COR-L47 (cell line): ENCODE measurements at places on chromosomes 11 and 22.
A peak's percentile ranks its signal among the peaks of the same experiment; 100 is the strongest.

DNA sequence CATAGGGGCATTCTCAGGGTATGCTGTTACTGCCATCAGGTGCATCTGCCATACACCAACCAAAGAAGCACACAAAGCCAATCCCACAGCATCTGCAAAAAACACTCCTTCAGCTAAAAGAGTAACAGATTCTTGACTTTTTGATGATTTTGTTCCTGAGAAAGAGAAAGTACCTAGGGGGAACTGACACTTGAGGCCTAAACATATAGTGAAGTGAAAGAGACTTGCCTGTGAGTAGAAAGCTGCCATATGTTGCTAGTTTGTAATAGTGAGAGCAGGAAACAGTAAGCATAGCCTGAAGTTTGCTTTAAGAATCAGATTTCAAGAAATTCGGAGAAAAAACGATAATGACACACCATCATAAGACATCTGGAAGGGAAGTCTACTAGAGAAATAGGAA is 97.9 kb upstream of the CTSC start:
- DNase-seq = no peak

DNA sequence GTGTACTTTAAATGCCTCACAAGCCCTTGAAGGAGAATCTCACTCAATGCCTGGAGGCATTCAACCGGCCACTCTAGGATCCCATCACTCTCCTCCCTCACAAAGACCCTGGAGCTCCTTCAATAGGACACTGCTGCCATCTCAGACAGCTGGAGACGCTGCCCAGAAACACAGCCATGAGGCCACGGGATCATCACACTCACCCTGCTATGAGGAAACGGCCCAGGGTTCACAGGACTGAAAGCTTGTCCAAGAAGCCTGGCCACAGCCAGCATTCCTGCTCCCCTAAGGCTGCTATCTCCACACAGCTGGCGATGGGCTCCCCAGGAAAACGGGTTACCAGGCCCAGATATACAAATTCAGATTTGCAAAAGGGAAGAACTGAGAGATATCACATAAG is 13.2 kb downstream of the CARS1 start:
- no peak for DNase-seq

DNA sequence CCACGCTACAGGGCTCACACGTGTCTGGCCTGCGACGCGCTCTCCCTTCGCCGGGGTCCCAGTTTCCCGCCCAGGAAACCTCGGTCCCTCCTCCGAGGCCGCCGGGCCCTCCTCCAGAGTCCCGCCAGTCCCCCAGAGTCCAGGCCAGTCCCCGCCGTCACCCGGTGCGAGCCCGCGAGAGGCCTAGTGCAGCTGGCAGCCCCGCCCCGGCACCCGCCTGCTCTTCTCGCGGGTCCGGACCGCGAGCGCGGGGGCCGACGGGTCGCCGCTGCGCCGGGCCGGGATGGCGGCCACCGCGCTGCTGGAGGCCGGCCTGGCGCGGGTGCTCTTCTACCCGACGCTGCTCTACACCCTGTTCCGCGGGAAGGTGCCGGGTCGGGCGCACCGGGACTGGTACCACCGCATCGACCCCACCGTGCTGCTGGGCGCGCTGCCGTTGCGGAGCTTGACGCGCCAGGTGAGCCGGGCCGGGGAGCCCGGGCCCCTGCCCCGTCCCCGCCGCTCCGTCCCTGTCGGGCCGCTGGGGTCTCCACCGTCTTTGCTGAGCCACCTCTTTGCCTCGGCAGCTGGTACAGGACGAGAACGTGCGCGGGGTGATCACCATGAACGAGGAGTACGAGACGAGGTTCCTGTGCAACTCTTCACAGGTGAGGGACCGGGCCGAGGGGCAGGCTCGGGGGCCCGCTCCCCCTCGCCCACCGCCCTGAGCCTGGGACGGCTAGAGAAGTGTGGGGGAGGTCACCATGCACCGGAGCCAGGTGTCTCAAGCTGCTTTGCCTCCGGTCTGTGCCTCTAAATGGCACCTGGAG is at the start of gene PTPMT1:
PTPMT1 (plus strand) TSS at position 260 of the 809 bp plus-strand sequence; CDS start at position 284, 24 bp downstream.
- peak; percentile 62 for DNase-seq

GRCh38 chr11:45252134-45252856 is 33.8 kb downstream of the SYT13 start:
- peak; percentile 15 for DNase-seq

GRCh38 chr11:46247659-46248058 is 29.8 kb upstream of the CREB3L1 start:
- peak; percentile 86 for DNase-seq

- DNase-seq = no peak
Measured at GRCh38 chr11:1647901-1648652, 18.5 kb downstream of the KRTAP5-5 start.

DNA sequence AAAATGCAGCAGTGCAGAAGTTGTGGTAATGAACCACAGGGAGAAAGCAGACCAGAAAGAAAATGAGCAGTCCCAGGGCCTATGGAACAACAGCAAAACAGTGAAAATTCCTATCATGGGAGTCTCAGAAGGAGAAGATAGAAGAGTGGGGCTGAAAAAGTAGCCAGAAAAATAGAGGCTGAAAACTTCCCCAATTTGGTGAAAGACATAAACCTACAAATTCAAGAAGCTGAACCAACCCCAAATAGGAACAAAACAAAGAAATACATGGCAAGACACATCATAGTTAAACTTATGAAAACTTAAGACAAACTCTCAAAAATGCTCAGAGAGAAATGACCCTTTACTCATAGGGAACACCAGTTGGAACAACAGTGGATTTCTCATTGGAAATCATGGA is 11.4 kb downstream of the FGF19 start:
- DNase-seq = no peak

DNA sequence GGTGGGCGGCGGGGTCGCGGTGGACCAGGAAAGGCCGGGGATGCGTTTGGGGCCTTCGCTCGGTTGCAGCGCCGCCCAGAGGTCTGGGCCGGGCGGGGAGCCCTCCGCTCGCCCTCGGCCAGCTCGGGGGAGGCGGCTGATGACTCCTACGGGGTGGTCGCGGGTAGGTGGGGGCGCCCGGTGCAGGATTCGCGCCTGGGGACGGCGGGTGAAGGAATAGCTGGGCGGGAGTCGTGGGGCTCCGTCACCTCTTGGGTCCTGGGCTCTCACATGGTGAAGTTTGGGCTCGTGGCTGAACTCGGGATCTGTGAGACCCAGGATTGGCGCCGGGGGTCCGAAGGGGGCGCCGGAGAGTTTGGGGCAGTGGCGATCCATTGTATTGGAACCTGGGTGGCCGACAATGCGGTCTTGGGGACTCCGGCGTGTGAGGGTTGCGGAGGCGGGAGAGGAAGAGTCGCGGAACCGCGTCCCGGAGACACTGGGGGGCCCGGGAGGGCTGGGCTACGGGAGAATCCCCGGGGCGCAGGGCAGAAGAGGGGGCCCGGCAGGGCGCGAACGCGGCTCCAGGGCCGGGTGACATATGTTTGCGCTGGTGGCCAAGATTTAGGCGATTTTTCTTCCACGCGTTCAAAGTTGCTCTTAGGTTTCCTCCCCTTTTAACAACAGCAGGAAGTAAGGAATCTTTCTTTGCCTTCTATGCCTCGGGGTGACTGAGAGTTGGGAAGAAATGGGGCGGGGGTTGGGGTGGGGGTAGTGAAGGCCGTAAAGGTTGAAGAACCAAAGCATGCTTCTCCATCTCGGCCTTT is 935 bp downstream of the QSER1 start:
- peak; percentile 45 for DNase-seq

DNA sequence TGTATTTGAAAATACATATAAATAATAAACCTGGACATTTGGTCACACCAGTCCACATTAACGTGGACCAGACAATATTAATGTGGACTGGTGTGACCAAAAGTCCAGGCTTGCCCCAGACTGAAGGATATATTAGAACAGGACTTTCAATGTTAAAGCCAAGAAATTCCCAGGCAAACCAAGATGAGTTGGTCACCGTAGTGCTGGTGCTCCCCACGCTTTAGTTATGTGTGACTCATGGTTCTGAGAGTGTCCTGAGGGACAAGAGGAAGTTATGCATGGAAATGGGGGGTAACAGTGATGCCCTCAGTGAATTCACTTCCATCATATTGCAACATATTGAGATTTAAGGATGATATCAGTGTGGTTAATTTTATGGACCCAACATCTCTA is 31.4 kb downstream of the POU2AF1 start:
- no peak for DNase-seq

DNA sequence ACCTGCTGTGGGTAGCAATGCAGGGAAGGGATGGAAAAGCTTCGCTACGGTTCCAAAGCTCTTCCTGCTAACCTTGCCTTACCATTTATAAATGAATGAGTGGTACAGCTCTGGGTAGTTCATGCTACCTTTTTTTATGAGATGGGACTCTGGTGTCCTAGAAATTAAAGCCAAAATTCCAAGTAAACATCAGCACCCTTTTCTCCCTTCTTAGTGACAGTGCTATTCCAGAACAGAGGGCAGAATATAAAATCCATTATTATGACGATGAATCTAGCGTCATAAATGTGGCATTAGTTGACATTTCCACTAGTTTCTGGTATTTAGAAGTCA is 447 bp upstream of the SVIP start:
- DNase-seq = no peak

GRCh38 chr22:47281126-47282106 is 519.0 kb downstream of the TBC1D22A start:
- no peak for DNase-seq

DNA sequence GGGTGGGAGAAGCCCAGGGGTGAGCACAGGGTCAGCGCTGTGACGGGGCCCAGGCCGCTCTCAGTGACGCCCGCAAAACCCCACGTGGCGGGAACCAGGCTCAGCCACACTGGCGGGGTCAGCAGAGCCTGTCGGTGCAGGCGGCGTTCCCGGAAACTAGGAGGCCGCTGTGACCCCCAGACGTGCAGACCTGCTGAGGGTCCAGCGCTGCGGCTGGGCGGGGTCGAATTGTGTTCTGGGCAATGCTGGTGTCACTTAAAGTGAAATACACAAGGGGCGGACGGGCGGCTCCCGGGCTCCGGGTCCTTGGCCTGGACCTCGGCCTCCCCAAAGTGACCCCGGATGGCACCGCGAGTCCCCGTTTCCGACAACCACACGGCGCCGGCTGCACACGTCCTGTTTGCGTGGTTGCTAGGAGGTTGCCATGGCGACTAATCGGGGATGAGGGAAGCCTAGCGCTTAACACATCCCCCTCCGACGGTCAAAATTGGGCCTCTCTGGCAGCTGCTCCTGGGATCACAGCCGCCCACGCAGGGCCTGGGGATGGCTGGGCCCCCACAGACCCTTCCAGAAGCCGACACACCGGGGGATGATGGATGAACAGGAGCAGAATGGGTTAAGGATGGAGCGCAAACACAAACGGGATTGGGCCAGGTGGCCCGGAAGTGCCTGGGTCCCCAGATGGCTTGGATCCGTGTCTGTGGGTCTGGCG is 81.7 kb upstream of the PRR5 start:
- DNase-seq = peak; percentile 92

GRCh38 chr11:96875712-96876111 is 485.9 kb downstream of the JRKL start:
- no peak for DNase-seq

DNA sequence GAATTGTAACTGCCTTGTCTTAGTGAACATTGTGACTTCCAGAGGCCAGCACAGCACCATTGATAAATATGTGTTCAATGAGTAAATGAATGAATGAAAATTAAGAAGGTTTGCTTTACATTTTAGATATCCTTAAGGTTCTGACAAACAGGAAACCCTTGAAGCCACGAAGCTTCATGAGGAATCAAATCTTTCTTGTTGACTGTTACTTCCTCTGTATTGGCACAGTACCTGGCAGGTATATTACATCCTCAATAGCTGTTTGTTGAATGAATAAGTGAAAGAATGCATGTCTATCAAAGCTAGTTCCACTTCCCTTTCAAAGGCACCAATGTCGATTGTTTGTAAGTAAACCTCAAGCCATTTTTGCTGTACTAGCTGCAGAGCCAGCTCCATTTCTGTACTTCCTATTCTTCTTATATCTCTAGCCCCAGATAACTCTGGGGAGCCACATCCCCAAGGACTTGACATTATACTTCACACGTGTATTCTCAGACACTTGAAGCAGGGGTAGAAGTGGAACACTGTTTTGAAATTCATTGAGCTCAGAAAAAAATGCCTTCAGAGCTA is 140.3 kb upstream of the RAG2 start:
- no peak for DNase-seq

- DNase-seq = no peak
Measured at GRCh38 chr11:128908391-128909246, 17.5 kb downstream of the KCNJ5 start.

GRCh38 chr11:126512251-126512650 is 156.8 kb downstream of the ST3GAL4 start:
- DNase-seq = no peak

DNA sequence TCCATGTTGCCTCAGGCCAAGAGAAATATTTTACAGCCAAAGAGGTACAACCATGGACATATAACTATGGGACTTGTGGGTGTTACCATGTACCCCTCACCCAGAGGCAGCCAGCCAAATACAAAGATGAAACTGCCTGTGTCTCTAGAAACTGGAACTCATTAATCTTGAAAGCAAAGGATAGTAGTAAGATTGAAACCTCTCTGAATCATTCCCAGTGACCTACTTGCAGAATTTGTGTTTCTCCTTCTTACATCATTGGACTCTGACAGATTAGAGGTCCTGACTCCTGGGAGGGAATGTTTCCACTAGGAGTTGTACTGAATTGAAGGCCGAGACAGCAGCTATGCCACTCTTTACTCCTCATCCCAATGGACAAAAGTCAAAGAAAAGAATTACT is 257.4 kb upstream of the UBASH3B start:
- no peak for DNase-seq

DNA sequence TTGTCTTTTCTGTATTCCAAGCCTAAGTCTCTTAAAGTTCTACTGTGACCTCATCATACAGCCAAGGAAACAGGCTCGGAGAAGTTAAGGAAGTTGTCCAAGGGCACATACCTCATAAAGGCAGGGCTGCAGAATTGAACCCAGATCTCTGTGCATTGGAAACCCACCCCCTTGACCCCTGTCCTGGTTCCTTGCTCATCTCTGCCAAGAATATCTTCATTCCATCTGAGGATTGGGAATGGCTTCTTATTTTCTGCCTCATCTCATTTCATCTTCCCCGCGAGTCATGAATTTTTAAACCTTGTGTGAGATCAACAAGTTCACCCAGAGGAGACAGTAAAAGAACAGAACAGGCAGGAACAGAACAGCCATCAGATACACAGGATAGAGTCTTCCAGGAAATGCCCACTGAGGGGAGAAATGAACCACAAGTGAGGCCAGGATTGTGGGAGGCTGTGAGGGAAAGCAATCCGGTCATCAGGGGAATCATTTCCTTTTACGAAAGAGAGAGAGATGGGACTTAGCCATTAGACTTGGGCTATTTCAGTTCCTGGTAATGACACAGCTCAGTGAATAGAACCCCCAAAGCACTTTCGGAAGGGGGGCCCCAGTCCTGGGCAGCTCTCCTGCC is 34.4 kb upstream of the LRRC10B start:
- DNase-seq = no peak

- no peak for DNase-seq
Measured at GRCh38 chr11:21505070-21505469, 687.8 kb upstream of the ANO5 start.

- no peak for DNase-seq
Measured at GRCh38 chr11:121212536-121213361, 79.8 kb upstream of the SC5D start.

- DNase-seq = peak; percentile 38
Measured at GRCh38 chr11:102390667-102391465, 43.9 kb downstream of the BIRC2 start.
